ENCODE measurements at places on chromosomes 5 and 9. TPM values are rescaled to one million over a fixed set of nuclear protein-coding genes. Genes with fewer than 3 reads are reported as not detected.

- DNase-seq, result no peak
Measured at GRCh38 chr9:73265876-73266275, 114.2 kb downstream of the ANXA1 start.

DNA sequence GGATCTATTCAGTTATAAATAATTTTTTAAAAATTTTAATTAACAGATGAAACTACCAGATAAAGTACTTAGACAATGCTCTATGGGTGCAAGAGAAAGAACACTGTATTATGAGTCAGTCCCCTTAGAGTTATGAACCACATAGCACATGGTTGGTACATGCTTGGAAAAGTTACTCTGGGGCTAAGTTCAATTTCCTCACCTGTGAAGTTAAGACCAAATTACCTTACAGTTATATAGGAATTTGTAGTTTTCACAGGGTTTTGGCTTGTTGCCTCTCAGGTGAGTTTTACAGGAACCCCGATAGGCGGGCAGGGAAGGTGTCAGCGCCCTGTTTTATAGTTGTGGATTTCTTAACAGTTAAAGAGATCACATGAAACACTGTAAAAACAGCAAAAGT, 1.2 kb downstream of the PANK3 start:
- DNase-seq, result no peak

Gene GOLPH3
- 105 TPM for total RNA-seq

Gene C9orf153
- total RNA-seq, result 0.36 TPM

- no peak for DNase-seq
Measured at GRCh38 chr5:120447706-120448239, 16.3 kb upstream of the PRR16 start.

Gene CREB3
- 29.2 TPM for total RNA-seq

Gene ACOT12
- not detected for total RNA-seq

DNA sequence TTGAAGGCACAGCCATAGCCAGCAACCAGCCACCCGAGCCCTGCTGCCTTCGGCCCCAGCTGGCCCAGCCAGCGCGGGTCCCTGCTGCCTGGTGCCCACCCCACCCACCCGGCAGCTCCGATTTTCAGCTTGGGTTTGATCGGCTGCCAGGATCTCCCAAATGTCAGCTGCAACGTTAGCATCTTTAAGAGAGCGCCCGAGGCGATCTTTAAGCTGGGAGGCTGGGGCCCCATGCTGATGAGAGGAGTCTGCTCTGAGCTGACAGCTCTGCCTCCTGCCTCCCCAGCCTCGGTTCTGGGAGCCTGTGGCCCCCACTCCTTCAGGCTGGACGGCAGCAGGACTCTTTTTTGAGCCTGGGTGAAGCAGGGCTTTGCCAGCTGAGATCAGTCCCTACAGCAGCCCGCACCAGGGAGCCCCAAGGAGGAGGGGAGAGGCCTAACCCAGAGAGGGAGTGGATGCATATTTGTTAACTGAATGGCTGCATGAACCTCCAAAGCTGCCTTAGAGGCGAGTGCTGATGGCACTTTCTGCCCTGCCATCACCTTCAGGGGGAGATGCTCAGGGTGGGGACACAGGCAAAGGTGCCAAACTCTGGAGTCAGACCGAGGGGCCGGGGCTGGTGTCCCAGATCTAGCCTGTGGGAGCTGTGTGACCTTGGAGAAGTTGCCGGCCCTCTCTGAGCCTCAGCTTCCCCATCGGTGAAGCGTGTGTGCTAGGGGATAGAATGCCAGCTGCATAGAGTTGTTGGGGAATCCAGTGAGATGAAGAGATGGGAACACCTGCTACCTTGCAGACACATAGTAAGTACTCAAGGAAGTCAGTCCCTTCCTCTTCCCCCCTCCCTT, 165.5 kb downstream of the C9orf50 start:
- DNase-seq, result no peak

Gene URM1
- 96.1 TPM for total RNA-seq

GRCh38 chr5:149493316-149493715, 57.9 kb downstream of the CSNK1A1 start:
- no peak for DNase-seq

DNA sequence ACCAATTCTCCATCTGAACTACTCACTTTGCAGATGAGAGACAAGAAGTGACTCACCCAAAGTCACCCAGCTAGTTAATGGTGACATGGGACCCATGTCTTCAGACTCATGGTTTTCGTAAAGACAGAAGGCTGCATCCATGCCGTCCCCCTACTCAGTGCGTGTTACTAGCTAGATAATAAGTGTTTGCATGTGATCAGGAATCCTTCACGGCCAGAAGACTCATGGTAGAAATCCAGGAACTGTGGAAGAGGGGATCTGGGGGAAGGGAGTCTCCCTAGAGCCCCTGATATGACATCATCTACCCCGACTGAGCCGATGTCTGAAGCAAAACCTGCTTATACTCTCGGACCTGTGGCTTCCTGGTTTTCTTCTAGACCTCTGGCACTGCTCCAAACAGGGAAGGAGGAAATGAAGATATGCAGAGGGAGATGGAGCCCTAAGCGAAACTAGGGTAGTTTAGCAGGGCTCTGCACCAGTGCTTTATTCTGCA, 3.3 kb downstream of the RNF183 start:
- no peak for DNase-seq

Gene SEC61B
- 203 TPM for total RNA-seq

DNA sequence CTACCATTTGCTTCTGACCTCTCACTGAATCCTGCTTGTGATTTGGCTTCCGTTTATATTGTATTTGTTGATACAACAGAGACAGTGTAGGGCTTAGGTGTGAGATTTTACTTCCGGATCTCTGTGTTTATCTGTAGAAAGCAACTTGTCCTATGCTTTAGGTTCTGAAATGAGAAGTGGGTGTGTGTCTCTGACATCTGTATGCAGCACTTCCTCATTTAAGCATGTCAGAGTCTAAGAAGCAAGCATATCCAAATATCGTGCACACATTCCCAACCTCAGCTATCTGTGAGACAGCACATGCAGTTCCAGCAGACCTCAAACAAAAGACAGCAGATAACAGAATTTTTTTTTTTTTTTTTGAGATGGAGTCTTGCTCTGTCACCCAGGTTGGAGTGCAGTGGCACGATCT, 16.3 kb downstream of the KLF9 start:
- DNase-seq, result no peak

Gene OBP2B
- total RNA-seq, result not detected

Gene PCDHA12
- total RNA-seq, result 9.7 TPM

DNA sequence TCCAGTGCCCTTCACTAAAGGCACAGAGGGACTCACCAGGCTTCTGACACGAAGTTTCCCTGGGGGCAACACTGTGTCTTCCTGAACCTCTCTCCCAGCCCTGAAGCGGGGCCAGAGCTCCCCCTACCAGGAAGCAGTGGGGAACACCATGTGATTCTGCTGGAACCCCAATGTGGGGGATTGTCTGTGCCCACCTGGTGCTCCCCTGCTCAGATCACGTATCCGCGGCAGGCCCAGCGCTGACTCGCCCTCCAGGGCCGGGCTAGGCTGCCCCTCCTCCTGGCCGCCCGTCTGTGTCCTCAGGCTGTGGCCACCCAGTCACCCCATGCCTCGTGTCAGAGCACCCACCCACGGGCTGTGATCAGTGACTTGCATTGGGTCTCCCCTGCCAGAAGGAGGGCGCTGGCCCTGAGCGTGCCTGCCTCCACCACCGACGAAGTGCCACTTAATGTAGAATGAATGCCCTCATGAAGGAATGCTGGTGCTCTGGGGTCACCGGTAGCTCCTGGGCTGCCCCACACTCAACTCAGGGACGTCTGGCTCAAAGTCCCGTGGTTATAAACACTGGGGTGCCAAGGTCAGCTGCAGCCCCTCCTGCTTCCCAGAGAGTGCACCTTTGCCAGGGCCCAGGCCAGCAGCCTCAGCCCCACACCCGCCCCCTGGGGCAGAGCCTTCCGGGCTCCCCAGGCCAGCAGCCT, 22.1 kb downstream of the SARDH start:
- peak; percentile 38 for DNase-seq

GRCh38 chr9:13674926-13675637, 395.6 kb upstream of the MPDZ start:
- no peak for DNase-seq

DNA sequence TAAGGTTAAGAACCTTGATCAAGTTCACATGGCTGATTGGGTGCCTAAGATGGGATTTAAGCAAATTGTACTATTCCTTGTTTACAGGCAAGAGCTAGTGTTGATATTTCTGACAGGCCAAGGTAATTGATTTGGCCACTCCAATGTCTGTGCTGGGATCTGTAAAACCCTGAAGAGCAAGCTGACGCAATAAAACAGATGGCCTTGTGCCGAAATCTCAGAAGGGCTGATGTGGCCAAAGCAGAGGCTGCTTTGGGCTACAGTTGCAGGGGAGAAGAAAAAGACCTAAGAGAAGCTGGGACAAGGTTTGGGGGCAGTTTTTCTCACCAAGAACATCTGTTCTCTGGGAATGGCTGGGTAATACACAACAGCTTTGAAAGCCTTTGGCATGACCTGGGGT, 463.2 kb upstream of the ZNF608 start:
- no peak for DNase-seq

DNA sequence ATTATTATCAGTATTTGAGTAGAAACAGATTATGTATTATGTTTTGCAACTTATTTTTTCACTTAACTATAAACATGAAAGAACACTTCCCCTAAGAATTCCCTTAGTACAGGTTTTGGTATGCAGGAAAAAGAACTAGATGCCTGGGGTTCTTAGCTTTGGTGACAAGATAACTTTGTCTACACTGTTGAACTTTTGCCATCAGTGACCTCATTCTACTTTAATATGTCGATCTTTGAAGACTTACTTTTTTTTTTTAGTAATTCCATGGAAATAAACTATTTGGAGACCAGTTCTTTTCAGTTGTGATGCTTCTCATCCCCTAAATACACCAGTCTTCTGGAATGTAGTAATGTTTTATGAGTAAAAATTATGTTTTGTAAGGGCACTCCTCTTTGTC, 34.3 kb downstream of the ZNF462 start:
- DNase-seq, result no peak

- no peak for DNase-seq
Measured at GRCh38 chr5:168713051-168713450, 133.9 kb upstream of the PANK3 start.

- DNase-seq, result no peak
Measured at GRCh38 chr5:87147441-87147840, 120.2 kb upstream of the RASA1 start.

DNA sequence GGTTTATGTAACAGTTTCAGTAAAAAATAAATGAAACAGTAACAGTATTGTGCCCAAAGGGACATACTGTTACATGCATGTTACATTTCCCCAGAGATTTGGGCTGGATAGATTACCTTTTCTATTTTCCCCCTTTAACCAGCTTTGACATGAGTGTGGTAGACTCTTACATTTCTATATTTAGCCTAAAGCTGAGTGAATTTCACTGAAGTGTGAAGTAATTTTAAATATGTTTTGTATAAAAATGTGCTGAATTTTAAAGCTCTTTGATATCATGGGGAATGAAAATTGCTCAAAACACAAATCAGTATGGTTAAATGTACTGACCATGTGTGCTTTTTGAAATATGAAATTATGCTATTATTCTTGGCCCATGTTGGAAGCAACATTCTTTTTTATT, 122.3 kb upstream of the CDH10 start:
- no peak for DNase-seq

- DNase-seq, result no peak
Measured at GRCh38 chr5:9439531-9440292, 106.2 kb downstream of the SEMA5A start.

DNA sequence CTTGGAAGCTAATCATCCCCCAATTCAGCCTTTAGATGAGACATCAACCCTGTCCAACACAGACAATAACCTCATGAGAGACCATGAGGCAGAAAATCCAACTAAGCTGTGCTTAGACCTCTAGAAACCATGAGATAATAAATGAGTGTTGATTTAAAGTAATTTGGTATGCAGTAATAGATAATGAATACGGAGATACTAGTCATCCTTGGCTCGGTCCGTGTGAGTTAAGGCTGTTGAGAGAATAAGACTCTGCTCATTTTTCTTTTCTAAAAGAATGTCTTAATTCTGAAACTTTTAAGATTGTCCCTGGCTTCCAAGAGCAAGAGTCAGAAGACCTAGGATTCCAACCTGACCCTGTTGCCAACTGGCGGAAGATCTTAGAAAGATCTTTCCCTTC, 6.1 kb downstream of the TNC start:
- DNase-seq, result no peak

DNA sequence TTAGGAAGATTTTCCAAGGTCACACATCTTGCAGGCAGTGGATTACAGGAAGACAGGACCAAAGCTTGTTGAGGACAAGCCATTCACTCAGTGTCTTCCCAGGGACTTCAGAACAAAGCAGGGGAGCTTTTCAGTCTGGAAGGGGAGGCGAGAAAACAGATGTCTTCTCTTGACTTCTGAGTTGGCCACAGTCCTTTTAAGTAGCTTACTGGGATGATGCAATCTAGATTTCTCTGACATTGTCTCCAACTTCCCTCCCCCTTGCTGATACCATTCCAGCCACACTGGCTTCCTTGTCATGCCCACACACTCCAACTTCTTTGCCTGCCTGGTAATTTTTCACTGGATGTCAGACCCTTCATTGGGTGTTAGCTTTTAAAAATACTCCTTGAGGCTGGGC, 174.2 kb upstream of the TBC1D2 start:
- no peak for DNase-seq

- no peak for DNase-seq
Measured at GRCh38 chr5:94432499-94432898, 185.9 kb downstream of the KIAA0825 start.

DNA sequence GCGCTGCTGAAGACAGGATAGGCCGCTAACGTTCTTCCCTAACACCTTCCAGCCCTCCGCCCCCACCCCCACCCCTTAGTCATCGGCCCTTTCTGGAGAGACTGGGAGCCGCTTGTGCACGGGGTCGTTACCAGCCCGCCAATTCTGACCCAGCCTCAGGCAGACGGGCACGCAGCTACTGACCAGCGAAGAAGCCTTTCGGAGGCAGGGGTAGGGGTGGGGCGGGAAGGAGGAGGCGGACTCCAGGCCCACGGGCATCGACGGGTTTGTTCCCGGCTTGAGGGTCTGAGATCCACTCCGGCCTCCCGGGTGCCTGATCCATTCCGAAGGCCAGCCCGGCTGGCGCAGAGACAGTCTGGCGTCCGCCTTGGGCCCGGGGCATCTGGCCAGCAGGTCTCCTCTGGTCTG, 729 bp upstream of the HAND1 start:
- DNase-seq, result no peak

- DNase-seq, result no peak
Measured at GRCh38 chr9:100759215-100759614, 181.3 kb downstream of the CAVIN4 start.

- no peak for DNase-seq
Measured at GRCh38 chr9:126783949-126784348, 20.9 kb upstream of the ZBTB43 start.

DNA sequence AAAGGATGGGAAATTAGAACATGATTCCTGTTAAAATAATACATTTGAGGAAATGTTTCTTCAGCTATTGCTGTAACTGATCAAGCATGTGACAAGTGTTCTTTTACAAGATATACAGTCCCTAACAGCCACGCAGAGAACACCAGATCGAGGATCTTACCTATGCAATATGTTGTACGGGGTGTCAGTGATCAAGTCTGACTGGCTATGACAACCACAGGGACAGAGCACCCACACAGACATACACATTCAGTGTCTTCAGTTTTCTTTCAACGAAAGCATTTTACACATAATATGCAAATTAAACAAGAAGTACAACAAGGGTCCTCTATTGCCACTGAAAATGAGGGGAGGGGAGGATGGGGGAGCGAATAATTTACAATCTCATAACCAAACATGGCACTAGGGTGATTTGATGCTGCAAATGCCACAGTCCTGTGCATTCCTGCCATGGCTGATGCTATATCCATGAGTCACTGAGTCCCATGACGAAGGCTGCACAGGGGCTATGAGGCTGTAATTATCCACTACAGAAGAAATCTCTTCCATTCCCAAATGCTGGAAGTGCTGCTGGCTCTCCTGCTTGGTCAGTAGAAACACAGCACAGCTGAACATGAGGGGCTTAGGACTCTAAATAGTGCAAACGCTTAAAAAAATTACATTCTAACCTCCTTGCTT, 118.2 kb downstream of the KLHL3 start:
- DNase-seq, result no peak
